Bronchial smooth muscle cell (primary cell): ENCODE measurements at places on chromosomes 13 and 19. TPM values are rescaled to one million over a fixed set of nuclear protein-coding genes. Genes with fewer than 3 reads are reported as not detected.

PPP1R13L gene
- 0.60 and 1.3 TPM in 2 replicates for total RNA-seq

EBI3 gene
- 0.16 TPM in 1 of 2 replicates, not detected in the other for total RNA-seq

DENND1C gene
- total RNA-seq, result not detected in 2 replicates

PSG7 gene
- total RNA-seq, result not detected in 2 replicates

KCNK6 gene
- 1.9 and 2.0 TPM in 2 replicates for total RNA-seq

HIF3A gene
- total RNA-seq, result 1.3 TPM in 1 of 2 replicates, not detected in the other

AKT1S1 gene
- total RNA-seq, result 9.2 and 9.6 TPM in 2 replicates

CHMP2A gene
- total RNA-seq, result 177 and 204 TPM in 2 replicates

CLEC17A gene
- 0.09 and 0.16 TPM in 2 replicates for total RNA-seq

LYL1 gene
- 0.32 and 0.34 TPM in 2 replicates for total RNA-seq
